ENCODE measurements at places on chromosomes 3 and 15. TPM values are rescaled to one million over a fixed set of nuclear protein-coding genes. Genes with fewer than 3 reads are reported as not detected.

Gene CCDC50
- total RNA-seq: 42.9 TPM

Gene CLDN16
- total RNA-seq: 0.69 TPM

Gene TEX264
- total RNA-seq: 19.5 TPM

Gene NMNAT3
- 6.7 TPM for total RNA-seq

Gene PLXND1
- 134 TPM for total RNA-seq

Gene CCNDBP1
- total RNA-seq: 50.4 TPM

Gene CEP19
- total RNA-seq: 1.3 TPM

Gene PTX3
- 24.6 TPM for total RNA-seq

DNA sequence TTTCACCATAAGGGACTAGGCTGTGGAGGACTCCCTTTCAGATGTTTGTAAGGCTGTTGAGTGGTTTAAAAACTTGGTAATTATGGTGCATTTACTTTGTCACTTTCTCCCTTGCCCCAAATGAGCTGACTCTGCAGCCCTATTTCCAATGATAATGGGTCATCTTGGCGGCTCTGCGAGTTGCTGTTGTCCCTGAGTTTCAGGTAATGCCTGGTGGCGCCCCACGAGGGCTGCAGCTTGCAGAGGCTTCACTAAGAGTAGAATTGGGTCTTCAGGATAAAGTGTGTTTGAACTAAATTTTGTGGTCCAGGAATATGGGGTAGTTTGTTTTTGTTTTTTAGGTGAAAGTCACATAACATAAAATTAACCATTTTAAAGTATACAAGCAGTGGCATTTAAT is 450.1 kb upstream of the CFAP20DC start:
- DNase-seq: no peak

DNA sequence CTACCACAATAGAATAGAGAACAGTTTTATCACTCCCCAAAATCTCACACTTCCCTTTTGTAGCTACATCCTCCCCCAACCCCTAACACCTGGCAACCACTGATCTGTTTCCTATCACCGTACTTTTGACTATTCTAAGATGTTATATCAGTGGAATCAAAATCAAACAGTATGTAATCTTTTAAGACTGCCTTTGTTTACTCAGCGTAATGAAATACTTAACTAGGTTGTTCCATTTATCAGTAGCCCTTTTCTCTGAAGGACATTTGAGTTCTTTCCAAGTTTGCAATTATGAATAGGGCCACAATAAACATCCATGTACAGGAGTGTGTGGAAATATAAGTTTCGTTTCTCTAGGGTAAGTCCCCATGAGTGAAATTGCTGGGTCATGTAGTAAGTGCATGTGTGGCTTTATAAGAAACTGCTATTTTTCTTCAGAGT is 372.3 kb downstream of the SV2B start:
- no peak for DNase-seq

DNA sequence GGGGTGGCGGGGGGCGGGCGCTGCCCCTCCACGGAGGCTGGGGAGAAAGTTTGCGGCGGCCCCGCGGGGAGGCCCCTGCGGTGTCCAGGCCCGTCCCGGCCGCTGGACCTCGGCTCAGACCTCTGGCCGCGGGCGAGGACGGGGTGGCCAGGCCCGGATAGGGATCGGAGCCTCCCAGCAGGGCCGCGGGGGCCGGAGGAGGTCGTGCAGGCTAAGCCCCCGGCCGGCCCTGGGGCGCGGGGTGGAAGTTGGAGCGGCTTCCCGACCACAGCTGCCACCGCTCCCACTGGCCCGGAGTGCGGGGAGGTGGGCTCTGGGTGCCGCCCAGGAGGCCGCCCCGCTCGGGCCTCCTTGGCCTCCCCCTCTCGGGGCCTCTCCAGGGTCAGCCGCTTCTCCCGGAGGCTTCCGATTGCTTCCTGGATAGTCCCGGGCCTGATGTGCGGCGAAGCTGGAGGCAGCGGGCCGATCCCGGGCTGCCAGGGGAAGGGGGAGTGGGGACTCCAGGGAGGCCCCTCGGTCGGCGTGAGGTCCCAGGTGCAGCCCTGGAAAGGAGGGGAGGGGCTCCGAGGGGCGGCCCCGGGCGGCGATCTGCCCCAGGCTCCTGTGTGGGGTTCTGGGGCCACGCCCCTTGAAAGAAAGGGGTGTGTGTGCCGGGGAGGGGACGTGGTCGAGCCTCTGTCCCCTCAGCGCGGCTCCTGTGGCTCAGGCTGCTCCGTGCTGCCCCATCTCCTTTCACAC is 907 bp downstream of the PLXNA1 start:
- no peak for DNase-seq

- DNase-seq: peak; percentile 66
Measured at GRCh38 chr3:141876381-141876890, at the start of gene ATP1B3. Gene ATP1B3 (plus strand): TSS chr3:141876643. CDS start chr3:141876802, 159 bp downstream.

DNA sequence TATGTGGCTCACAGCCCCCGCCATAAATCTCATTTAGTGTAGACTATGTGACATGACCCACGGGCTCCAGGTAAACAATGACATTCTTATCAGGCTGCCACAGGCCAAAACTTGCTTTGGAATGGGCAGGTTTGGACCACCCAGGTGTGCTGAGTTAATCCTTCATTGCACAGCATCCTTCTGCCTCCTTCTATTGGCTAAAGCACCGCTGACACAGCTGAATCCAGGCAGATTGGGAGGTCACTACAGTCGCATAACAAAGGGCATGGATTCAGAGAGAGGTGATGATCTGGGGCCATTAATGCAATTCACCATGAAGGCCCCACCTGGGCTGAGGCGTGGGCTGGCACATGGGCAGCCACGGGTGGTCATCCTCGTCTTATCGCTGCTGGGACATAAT is 47.8 kb upstream of the GALNT15 start:
- no peak for DNase-seq

- no peak for DNase-seq
Measured at GRCh38 chr3:945738-946137, 147.1 kb upstream of the CNTN6 start.

GRCh38 chr3:60269829-60270266 is 981.4 kb downstream of the FHIT start:
- no peak for DNase-seq

DNA sequence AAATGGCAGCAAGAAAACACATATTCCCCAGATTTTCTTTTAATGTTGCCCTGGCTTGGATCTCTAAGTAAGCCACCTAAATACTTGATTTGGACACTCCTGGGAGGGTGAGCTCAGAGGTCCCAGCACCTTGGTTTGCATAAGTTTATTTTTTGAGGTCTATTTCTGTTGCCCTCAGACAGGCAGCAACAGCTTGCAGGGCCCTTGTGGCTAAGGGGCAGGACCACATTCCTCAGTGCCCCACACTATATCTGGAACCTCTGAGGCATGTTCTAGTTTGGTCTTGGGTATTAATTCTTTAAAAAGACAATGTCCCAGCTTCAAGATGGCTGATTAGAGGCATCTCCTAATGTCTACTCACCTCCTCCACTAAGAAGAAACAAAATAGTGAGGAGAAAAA is 57.5 kb downstream of the IGSF11 start:
- no peak for DNase-seq

DNA sequence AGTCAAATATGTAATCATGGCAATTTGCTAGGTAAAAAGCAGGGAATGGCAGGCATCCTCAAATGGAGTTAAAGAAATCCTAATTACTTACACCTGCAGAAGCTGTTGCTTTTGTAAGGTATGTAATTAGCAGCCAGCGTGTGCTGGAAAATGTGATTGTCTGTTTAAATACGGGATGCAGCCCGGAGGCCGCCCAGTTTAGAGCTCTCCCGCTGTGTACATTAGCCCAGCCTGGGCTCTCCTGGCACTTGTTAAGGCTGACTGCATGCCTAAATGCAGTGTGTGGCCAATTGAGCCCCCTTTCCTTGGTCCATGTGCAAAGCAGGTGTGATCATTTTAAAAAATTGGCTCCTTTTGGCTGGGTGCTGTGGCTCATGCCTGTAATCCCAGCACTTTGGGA is 9.0 kb downstream of the DPH3 start:
- DNase-seq: no peak

DNA sequence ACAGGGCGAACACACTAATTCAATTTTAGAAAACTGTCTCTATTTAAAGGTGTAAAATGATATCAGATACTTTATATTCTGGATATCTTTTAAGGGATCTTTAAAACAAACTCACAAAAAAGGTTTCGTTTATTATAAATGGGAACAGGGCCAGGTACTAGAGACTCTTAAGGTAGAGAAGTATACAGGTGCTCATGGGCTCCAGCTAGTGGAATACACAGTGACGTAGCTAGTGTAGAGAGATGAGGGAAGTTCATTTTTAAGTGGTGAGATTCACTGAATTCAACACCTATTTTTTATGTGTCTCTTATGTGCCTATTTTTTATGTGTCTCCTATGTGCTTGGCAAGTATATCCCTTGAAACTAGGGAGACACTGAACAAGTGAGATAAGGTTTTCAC is 132.7 kb upstream of the FAM3D start:
- DNase-seq: no peak

DNA sequence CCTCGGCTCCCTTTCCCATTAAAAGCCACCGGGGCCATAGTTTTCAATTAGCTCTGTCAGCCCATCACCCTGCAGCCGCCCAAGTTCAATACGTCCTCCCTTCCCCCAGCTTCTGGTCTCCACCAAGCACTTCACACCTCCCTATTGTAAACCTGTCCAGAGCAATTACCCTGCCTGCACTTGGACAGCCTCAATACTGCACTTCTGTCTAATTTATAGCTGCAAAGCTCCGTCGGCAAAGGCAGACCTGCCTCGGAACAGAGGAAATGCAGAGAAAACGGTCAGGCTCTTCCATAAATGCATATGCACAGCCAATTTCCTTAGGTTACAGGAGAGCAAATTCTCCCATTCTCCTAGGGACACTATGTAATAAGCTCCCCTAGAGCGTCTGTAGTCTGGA is 21.9 kb downstream of the LRIG1 start:
- DNase-seq: no peak

DNA sequence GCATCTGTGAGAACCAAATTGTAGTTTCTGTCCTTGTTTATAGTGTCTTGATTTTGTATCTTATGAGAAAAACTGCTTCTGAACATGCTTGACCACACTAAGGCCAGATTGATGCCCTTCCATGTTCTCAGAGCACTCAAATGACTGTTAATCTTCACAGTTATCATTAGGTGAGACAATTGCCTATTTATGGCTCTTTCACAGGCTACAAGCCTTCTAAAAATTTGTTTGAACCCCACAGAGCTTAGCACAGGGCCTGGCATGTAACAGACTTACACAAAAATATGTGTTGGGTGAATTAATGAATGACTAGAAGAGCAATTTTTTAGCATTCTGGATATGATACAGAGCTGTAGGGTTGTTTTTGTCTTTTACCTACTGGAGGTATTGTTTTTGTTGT is 43.1 kb downstream of the BTLA start:
- no peak for DNase-seq

DNA sequence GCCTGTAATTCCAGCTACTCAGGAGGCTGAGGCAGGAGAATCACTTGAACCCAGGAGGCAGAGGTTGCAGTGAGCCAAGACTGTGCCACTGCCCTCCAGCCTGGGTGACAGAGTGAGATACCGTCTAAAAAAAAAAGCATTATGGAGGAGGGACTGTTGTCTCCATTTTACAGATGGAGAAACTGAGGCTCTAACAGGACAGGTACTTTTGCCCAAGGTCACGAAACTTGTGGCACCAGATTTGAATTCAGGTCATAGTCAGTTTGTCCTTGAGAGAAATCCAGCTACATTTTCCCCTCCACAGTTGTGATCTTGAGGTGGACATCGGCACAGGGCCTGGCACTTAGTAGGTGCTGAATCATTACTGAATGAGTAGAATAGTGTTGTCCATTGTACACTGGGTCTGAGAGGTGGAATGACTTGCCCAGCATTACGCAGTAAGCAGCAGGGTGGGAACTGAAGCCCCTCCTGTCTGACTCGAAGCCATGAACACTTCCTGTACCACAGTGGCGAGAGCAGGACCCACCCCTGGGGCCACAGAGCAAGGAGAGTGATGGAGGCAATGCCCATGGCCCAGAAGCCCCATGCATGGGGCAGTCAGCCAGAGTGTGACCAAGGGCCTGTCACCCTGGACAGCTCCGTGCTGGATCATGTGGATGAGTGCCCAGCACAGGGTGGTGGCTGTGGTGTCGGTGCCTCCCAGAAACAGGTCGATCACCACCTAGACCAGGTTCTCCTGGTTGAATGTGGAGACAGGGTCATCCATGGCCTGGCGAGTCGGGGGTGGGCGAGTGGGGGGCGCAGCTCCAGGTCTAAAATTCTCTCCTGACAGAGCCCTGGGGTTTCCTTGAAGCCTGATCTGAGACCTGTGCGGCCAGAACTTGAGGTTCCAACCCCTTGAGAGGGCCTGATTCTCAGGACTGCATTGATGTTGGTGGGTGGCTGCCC is 20.4 kb upstream of the PARL start:
- no peak for DNase-seq

Measured in skin of body (tissue), 3 donors.